Hematopoietic multipotent progenitor cell treated with erythropoietin and hydrocortisone succinate and interleukin-3 and kit ligand, for 15 days (in vitro differentiated cells): ENCODE measurements at places on chromosomes 2 and 18.

DNA sequence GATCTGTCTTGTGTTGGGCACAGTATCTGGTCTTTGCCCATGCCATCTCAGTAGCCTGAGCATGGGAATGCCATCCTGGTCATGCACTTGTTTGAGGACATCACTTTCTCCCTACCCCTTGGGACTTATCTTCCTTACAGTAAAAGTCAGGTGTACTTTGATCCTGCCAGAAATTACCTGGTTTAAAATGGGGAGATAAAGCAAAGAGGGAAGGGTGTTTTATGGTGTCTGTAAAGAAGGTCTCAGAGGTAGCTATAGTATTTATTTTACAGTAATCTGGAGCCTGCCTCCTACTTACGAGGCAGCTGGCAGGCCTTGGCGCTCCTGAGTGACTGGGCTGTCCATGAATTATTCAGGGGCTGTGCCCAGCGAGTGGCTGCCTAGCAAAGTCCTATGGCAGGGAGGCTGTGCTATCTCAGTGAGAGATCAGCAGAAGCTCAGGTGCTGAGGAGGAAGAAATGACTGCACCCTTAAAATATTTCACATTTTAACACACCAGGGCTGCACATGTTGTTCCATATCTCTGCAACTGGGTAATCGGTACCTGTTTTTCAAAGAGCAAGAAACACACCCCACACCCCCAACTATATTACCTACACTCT, 93.9 kb downstream of the SPTBN1 start:
- no peak for DNase-seq

- DNase-seq: no peak
Measured at GRCh38 chr2:159633219-159633618, 16.9 kb upstream of the BAZ2B start.

- DNase-seq: no peak
Measured at GRCh38 chr2:42336361-42336965, 24.6 kb downstream of the COX7A2L start.

- peak; percentile 79 for DNase-seq
Measured at GRCh38 chr2:24360050-24360962, at the start of gene ITSN2. Gene ITSN2, minus strand, starts transcription at chr2:24360536. Its CDS starts 32,454 bp downstream, at chr2:24328082.

DNA sequence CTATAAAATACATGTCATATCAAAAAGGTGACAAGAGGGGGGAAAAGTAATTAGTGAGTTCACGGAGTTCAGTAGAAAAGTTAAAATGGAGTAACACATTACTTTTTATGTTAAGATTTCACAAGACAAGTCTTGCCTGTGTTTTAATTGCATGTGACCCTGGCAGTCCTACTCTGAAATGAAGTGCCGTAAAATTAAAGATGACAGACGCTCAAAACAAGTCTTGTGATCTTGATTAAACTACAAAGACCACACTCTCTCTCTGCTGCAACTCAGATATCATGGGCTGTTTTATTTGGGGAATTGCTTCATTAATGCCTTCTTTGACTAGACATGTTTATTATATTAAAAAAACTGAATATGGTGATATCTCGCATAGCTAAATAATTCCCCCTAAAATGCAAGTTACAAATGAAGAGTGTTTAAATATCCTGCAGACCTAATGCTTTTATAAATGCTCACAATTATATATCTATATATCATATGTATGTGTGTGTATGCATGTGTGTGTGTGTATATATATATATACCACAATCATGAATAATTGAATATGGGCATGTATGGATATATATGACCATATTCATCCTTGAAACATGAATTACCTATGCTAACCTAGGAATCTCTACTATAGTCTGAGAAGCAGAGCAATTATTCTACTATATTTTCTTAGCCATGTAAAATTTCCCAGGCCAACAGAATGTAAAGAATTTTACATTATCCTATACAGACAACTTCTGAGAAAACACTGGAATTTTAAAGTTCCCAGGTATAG, 647.5 kb downstream of the ARHGAP15 start:
- no peak for DNase-seq

DNA sequence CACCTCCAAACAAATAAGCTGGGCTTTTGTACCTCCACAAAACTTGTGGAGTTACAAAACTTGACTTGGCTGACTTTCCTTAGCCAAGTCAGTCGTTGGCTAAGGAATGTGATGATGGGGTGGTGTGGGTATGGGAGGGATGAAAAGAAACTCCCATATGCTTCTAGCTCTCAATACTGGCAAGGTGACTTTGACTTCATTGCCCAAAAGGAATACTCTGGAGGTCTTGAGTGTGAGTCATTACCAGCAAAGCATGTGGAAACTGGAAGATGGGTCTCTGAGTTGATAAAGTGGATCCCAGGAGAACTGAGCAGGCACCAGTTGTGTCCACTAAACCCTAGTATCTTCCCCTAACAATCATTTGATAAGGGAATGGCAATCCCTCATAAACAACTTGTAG, 226.7 kb downstream of the GULP1 start:
- DNase-seq: no peak

GRCh38 chr18:13422541-13423147, 204.1 kb downstream of the LDLRAD4 start:
- DNase-seq: no peak

- DNase-seq: no peak
Measured at GRCh38 chr2:31765078-31765945, 184.6 kb upstream of the SRD5A2 start.

GRCh38 chr2:24435391-24436316, 55.4 kb upstream of the NCOA1 start:
- DNase-seq: no peak

DNA sequence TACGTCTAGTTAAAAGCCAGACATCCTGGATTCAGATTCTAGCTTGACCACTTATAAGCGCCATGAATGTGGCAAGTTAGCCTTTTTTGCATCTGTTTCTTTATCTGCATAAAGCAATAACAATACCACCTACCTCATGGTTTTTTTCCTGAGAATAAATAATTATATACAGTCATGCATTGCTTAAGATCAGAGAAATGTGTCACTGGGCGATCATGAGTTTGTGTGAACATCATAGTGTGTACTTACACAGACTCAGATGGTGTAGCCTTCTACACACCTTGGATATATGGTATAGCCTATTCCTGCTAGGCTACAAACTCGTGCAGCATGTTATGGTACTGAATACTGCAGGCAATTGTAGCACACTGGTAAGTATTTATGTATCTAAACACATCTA, 84.7 kb upstream of the PELI1 start:
- no peak for DNase-seq

DNA sequence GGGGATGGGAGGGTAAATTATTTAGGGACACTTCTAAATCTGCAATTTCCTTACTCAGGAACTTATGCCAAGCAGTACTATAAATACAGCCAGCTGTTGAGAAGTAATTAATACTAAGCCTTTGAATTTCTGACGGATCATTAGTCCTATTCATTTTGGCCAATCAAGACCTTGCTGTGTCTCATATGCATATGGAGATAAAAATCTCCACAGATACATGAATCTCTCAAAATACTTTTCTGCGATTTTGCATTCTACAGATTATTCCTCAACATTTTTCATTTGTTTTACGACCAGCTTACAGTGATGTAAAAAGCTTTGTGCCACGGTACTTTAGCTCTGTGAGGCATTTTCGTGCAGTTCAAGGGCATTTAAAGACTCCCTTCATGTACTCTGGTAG, 16.7 kb downstream of the LANCL1 start:
- no peak for DNase-seq

DNA sequence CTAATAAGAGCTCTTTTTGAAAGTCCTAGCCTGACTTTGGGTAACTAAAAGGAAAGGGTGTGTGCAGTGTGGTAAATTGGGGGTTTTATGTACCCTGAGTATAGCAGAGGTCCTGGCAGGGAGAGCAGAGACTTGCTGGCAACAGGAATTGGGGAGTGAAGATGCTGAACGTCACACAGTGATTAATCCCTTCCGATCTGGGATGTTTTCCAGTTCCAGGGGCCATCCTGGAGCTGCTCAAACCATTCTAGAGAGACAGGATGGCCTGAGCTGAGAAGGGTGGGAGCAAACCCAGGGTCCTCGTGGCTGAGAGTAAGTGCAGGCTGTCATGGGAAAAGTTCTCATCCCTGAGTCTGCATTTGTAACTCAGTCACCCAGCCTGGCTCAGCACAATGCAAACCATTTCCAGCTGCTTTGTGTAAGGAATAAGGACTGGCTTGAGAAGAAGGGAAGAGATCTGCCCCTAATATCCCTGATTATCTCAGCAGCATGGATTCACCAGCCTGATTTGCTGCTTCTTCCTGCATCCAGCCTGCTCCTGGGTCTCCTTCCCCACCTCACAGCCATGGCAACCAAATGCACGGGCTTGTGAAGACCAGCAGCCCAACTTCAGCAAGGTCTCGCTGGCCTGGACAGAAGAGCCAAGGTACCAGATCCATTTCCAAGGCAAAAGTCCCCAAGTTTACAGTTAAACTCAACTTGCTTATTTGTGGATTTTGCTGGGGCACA, 47.1 kb upstream of the CELF4 start:
- no peak for DNase-seq

DNA sequence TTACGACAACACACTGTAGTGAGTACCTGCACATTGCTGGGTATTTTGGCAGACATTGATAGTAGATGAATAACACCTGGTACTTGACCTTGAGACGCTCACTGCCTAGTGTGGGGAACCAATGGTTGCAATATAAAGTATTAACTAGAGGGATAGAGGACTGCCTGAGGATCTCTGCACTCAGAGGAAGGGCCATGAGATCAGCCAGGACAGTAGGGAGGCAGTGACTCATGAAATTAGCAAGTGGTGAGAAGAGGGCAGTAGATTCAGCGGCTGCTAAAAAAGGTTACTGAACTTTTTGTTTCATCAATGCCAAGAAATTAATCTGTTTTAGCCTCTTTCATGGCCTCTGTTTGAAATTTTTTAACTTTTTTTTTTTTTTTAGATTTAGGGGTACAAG, 250.8 kb upstream of the TCF4 start:
- DNase-seq: no peak

- peak; percentile 69 for DNase-seq
Measured at GRCh38 chr2:231104115-231104713, 20.6 kb downstream of the HTR2B start.

GRCh38 chr18:70149616-70150301, 55.7 kb downstream of the RTTN start:
- DNase-seq: no peak

DNA sequence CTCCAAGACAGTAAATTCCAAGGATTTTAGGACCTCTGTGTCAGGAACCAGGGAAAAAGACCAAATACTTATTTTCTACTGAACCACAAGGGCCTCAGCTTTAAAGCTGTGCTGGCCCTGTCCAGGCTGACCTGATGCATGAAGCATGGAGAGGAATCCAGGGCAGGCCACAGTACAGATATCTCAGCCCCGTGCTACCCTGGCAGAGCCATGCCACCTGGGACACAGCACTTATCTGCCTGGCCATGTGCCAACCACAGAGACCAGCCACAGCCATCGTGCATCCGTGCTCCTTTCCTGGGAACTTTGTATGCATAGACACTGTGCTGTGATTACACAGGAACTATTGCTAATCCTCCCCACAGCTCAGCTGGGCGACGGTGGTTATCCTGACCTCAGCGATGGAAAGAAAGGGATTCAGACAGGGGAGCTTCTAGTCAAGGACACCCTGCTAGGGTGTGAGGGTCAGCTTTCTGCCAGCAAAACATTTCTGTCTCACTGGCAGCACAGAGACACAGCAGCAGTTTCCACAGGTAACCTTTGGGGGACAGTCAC, 687.4 kb upstream of the ID2 start:
- DNase-seq: no peak

GRCh38 chr2:33492399-33493134, 16.1 kb downstream of the RASGRP3 start:
- no peak for DNase-seq

DNA sequence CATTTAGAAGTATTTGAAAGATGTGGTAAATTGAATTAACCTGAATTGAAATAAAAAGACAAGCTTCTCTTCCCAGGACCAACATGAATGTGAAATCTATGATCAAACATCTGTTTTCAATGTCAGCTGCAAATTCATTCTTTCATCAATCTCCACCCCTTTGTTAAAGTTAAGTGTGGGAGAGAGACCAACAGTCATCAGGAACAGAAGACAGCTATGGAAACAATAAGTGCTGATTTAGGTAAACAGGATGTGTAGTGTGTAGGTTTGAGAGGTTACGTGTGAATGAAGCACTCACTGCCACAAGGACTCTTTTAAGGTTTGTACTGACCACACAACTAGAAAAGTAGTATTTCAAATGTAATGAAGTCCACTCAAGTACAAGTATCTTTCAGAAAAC, 1659.8 kb upstream of the CELF4 start:
- no peak for DNase-seq

DNA sequence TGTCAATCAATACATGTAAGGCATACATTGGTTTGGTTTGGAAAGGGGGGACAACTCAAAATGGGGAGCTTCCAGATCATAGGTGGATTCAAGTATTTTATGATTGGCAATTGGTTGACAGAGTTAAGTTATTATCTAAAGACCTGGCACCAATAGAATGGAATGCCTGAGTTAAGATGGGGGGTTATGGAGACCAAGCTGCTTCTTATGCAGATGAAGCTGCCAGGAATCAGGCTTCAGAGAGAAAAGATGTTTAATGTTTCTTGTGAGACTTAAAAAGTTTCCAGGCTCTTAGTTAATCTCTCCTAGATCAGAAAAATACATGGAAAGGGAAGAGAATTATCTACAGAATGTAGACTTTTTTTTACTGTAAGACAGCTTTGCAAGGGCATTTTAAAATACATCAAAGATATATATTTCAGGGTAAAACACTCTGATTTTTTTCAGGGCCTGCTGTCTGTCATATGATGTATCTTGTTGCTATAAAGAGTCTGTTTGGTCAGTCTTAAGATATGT, 1343.2 kb upstream of the LRRTM1 start:
- no peak for DNase-seq

- no peak for DNase-seq
Measured at GRCh38 chr2:239306274-239307220, 94.3 kb downstream of the HDAC4 start.

- no peak for DNase-seq
Measured at GRCh38 chr2:121090088-121090715, 194.8 kb downstream of the TFCP2L1 start.

- DNase-seq: no peak
Measured at GRCh38 chr2:216842636-216843035, 17.2 kb downstream of the TNP1 start.

DNA sequence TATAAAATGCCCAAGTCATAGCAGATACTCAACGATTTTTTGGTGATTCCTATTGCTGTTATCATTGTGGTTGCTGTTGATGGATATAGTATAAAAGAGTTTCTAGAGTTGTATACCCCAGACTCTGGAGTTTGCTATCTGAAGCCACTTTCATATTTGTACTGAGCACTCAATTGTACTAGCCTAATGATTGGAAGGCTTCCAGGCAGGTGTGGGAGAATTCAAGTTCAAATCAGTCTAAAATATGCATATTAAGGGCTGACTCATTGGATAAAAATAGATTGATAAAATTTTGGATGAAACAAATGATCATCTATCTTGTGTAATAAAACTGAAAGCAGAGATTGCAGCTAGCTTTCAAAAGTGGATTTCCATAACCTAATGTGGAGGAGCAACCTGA, 122.9 kb downstream of the NEB start:
- no peak for DNase-seq

DNA sequence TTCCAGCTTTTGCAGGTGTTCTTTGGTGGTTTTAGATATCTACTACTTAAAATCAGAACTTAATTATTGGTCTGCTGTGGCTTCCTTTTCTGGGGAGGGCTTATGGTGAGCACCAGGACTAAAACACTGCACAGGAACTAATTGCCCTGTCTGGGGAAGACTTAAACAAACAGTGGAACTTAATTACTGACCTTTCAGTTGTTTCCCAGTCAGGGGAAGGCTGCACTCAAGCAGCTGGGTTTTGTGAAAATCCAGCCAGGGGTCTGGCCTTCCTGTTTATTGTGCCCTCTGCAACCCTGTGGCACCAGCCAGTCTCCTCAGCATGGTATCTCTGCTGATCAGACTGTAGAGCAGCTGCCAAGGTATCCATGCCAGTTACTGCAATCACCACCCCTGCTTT, 398.2 kb downstream of the ADCYAP1 start:
- no peak for DNase-seq
